Activated T-helper 17 cell treated with anti-CD3 and anti-CD28 coated beads, Interleukin-2, amount 50 U/mL, for 72 hours (primary cell): ENCODE measurements at places on chromosomes 6 and 20.

DNA sequence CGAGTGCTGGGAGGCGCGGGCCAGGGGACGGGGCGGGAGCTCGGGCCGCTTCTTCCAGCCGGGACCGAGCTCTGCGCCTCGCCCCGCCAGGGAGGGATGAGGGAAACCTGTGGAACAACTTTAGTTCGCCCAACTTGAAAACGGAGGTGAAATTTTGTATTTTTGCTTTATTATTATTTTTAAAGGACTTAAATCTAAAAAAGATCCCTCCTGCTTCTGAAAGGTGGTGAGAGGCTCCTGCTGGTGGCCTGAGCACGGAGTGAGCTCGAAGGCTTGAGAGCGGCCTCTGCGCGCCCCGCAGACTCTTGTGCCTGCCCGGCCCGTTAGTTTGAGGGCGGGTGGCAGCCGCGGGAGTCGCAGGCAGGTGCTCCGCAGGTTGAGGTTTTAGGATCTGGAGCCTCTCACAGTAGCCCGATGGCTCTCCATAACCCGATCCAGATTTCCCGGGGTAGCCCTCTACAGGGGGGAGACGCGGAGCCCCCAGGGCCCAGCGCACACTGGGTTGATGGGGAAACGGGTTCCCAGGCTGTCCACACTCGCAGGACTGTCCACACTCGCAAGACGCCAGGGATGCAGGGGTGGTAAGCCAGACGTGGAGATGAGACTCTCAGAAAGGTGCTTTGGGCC lies 46.2 kb upstream of the SUPT3H start:
- peak; percentile 6 for ATAC-seq

DNA sequence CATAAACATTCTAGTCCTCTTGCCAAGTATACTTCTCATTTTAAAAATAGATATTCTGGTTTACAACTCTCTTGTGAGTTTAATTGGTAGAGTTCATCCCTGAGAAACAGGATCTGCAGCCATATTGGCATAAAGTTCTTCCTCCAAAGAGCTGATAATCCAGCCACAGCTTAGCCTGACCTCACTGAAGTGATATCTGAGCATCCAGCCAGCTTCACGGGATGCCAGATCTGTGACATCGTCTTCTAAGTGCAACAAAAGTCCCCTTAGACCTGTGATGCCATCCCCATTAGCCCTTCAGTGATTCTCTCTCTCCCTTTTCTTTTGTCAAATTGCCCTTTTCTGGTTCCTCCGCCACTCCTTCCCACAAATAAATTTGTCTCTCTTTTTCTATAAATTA lies 180.6 kb upstream of the STXBP5 start:
- no peak for ATAC-seq

DNA sequence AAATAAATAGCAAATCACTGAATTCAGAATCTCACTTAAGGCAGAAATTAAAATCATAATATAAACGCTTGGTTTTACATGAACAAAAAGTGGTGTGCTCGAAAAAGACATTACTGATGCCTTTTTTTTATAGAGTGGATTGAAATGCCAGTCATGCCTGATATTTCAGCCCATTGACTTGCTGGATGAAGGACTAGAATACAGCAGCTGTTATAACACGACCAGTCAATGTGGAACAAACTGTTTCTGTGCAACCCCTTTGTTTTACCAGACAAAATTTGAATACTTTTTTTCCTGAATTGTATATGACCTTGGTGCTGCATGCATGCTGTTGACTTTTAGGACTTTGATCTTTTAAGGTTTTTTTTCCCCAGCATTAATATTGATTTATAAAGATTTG lies 150.0 kb downstream of the QKI start:
- no peak for ATAC-seq

DNA sequence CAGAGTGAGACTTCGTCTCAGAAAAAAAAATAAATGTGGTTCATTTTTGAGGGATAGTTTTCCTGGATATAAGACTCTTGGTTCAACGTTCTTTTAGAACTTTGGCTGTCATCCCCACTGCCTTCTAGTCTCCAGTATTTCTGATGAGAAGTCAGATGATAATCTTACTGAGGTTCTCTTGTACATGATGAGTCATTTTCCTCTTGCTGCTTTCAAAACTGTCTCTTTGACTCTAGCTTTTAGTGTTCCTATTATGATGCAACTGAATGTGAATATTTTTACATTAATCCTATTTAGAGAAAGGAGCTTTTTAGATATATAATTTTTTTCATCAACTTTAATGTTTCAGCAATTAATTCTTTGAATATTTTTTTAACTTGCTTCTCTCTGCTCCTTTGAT lies 46.0 kb upstream of the OR14J1 start:
- peak; percentile 29 for ATAC-seq

GRCh38 chr6:30511169-30511546 lies 21.8 kb downstream of the HLA-E start:
- ATAC-seq: no peak

DNA sequence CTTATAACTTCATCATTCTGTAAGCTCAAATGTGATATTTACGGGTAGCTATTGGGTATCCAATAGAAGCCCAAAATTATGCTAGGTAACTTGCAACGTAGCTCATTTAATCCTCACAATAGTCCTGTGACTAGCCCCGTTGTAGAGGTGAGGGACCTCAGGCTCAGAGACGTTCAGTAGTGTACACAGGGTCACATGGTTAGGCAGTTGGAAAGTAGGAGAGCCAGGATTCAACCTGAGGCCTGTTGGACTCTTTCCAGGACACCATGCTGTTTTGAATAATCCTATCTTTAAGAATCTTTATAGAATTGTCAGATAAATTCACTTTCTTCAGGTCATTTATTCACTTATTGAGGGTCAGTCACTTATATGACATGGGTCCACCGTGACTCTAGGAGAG lies 9.2 kb upstream of the ELOVL2 start:
- ATAC-seq: no peak

DNA sequence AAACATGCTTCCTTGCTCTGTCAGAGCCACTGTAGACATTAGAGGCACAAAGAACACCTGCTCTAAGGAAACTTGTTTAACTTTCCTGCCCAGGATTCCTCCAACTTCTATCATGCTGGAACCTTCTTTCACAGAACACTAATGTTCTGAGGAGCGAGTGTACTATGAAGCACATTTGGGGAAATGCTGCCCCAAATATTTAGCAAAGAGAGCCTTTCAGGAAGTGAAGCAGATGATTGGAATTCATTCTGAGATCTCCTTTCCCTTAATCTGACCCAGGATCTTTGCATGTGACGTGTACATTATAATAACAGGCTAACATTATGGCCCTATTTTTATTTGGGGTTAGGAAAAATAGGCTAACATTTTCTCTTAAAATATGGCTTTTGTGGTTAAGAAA lies 21.0 kb upstream of the FYN start:
- ATAC-seq: no peak

- no peak for ATAC-seq
These were observed 585.3 kb upstream of the BTBD3 start for GRCh38 chr20:11332381-11332780.
